RKO (cell line): ENCODE measurements at places on chromosomes 7 and 10.

DNA sequence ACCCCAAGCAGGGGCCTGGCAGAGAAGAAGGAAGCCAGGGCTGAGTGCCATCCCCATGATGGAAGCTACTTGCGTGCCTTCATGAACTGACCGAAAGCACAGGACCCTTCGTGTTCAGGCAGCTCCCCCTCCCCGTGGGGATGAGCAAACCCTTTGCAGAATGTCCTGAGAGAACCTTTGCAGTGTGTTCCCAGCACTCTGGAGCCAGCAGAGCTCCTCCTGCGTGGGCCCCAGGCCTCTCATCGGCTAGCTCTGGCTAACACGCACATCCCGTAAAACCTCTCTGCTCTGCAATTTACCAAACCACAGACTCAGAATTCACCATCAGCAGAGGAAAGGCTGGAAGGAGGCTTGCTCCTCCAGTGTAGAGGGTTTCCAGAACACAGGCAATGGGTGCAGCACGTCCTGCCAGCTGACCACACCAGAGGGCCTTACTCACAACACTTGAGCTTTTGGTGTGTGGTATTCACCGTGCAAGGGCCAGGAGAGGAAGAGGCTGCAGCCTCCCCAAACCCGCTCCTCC is 3.1 kb downstream of the SH3PXD2A start:
- DNase-seq, result no peak

DNA sequence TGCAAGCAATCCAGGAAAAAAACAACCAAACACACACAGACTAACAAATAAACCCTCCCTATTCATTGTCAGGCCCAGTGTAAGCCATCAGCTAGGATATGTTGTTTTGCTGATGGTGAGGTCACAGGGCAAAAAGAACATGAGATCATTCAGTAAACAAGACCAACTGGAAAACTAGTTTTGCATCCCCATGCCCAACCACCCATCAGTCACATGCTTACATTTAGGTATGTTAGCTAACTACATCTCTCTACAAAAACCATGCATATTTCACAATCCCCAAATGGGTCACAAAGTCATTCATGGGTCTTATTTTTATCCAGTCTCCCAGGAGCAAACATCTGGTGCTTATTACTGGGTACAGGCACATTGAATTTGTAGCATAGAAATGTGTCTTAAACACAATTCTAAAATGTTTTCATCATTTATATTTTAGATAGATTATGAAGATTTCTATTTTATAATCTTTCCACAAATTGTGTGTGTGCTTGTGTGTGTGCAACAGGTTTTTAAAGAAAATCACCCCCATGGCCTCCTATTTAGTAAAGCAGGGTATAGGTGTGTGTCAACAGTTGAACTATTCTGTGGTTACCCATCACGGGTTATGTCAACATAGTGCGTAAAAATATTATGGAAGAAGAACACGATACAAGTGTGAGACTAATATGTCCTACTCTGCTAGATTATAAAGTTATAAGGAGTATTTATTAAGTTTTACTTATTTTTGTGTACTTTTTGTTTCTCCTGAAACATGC is 103.8 kb upstream of the AKR1E2 start:
- DNase-seq, result no peak

DNA sequence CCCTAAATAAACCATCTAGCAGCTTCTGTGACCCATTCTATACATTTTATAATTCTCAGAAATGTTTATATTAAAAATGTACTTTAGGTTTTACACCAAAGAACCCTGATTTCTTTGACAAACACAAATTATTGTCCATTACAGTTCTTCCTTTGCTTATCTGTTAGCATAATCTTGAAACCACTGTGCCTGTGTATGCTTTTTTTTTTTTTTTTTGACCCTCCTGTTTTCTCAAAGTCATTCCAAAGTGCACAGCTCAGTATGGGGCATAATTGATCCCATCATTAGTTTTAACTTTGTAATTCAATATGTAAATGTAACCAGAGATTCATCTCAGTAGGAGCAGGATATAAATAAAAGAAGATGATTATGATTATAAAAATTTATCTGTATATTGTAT is 229.3 kb downstream of the DGKB start:
- DNase-seq, result no peak

DNA sequence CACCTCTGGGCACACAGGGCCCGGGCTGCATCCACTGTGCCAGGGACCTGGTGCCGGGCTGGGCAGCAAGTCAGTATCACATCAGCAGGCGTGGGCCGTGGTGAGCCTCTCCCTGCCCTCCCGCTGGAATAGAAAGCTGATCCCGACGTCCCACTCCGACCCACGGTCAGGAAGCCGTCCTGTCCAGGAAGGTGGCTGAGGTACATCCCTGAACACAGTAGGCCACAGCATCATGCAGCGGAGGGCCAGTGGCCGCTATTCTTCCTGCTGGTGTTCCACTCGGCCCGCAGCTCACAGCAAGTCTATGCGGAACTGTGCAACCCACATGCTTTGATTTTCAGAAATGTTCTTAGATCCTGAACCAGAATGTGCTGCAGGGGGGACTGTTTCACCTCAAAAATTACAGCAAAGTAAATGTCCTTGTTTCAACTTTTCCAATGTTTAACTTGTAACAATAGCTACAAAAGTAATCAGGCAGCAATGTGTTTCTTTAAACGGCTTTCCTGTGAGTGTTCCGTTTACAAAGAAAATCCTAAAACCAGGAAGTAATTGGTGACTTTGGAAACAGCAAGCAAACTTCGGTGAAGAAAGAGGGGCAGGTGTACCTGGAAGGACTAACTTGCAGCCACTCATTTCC is 676 bp upstream of the GPR146 start:
- DNase-seq, result no peak

DNA sequence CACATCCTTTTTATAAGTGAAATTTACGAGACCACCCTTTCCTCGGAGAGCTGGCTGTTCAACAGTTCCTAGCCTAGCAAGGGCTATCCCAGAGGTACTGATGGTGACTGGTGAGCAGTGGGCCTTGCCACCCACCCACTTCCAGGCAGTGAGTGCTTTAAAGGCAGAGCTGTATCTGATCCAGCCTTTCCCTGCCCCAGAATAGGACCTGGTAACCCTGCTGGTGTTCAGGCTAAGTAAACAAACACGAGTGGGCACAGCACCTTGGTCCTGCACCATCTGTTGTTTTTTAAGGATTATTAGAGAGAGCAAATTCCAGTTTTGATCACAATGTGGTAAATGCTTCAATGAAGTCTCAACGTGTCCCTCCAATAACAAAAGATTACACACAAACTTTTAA is 75.7 kb downstream of the COBL start:
- DNase-seq, result no peak

DNA sequence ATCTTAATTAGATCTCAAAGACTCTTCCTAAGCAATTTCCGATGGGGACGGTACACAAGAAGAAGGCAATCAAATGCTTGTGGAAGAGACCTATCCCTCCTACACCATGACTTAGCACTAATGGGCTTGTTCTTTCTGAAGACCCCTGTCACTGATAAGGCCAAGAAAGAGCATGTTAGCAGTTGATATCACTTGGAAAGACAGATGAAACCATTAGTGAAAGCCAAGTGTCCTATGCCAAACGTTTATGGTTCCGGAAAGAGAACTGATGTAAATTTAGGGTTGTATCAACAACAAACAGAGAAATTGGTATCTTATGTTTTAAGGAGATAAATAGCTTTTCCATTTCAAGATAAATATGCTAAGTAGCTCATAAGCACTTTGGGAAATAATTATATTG is 6.5 kb downstream of the UROS start:
- no peak for DNase-seq

DNA sequence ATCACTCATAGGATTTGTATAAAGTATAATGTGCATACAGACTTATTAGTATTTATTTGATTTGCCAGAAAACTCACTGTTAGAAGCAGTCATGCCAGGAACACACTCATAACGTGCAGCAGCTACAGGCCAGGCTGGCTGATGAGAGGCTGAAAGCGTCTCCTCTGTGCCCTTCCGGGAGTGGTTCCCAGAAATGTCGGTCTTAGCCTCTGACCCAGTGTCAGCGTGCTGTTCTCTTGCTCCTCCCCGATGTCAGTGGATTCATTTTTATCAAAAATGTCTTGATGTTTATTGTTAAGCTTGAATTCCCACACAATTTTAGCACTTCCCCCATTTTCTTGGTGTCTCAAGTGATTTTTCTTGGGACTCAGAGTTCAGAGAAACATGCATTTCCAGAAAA is 33.3 kb upstream of the GARS1 start:
- no peak for DNase-seq

DNA sequence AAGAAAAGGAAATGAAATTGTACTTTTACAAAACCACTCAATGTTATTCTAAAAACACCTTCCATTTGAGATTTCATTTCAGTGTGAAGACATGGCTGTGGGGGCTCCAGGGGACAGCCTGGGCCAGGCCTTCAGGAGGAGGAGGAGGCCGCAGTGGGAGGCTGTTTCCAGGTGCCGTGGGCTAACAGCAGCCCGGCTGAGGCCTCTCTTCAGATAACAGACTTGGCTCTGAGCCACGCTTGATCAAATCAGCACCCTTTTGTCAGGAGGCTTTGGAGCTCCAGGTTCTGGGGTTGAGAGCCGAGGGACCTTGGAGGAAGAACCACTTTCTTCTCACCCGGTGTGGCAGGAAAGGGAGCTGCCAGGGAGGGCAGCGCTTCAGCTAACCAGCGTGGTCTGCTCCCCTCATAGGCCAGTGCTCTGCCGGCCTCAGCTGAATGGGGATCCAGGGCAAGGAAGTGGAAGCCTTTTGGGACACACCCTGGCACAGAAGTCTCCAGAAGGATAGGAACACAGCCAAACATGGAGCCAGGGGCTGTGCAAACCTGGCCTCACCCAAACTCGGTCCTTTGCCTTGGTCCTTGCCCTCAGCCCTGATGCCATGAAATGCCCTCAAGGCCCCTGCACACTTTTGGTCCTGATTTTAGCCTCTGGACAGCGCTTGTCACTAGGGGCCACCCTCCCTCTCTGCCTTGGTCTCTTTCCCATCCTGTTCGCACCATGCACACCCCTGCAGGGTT is 23.5 kb upstream of the CHST15 start:
- DNase-seq, result no peak

DNA sequence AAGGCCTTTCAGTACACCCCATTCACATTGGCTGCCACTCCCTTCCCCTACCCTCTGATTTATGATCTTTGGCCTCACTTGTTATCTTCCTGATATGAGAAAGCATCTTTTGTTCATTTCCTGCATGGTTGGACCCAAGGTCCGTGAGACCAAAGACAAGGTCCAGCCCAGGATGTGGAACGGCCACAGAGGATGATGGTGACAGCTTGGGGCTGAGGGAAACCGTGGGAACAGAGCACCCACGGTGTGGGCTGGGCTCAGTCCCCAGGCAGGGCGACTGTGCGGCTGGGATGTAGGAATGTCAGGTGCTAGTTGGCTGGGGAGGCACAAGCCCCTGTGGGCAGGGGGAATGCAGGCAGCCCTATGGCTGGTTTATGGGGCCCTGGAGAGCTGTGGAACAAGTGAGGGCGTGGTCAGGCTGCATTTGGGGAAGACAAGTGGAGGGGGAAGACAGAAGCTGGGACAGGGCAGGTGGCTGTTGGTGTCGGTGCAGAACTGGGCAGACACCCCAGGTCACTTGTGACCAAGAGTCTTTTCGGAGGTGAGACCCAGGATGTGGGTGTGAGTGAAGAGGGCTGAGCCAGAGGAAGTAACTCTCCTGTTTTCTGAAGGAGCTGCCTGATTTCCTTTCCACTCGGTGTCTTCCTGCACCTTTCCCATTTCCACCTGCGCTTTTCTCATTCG is 51.7 kb upstream of the IGFBP3 start:
- DNase-seq, result no peak

DNA sequence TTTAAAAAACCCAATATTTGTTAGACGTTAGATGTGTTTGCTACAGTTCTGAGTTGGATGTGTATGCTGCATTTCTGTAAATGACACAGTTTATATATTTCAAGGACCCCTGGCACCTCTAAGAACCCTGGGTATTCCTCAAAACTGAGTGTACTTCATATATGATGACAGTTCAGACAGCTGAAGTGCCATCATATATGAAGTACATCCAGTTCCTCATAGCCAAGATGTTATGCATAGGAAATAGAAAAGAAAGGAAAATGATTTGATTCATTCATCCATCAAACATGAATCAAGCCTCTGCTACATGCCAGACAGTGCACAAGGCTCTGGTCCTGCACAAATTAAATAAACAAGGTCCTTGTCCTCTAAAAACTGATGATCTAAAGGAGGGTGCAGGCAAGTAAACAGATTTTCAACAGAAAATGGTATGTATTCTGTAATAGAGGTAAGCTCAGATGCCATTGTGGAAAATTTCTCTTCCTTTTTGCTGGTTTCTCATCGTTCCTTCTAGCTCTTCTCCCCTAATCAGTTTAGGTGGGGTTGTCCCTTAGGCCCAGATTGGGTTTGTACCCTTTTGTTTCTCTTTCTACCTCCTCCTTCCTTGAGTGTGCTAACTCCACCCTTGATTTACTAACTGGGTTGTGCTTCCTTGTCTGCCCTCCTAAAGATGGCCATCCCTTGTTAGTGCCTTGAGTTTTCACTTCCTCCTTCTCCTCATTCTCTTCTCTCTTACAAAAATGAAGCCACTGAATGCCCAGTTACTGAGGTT is 25.3 kb upstream of the SMIM30 start:
- DNase-seq, result no peak

DNA sequence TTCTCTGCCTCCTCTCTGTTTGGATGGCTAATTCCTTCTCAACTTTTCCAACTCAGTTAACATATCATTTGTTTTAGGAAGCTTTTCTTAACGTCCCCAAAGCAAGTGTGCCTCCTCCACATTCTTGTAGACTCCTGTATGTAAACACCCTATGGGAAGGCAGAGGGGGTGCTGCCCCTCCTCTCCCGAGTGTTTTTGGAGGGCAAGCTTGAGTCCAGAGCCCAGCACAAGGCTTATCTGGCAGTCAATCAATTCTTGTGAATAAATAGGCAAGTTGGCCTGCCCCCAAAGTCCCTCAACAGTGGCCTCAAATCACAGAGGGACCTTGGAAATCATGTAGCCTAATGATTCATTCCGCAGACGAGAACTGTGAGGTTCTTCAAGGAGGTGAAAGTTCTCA is 305.6 kb downstream of the RPS24 start:
- no peak for DNase-seq

DNA sequence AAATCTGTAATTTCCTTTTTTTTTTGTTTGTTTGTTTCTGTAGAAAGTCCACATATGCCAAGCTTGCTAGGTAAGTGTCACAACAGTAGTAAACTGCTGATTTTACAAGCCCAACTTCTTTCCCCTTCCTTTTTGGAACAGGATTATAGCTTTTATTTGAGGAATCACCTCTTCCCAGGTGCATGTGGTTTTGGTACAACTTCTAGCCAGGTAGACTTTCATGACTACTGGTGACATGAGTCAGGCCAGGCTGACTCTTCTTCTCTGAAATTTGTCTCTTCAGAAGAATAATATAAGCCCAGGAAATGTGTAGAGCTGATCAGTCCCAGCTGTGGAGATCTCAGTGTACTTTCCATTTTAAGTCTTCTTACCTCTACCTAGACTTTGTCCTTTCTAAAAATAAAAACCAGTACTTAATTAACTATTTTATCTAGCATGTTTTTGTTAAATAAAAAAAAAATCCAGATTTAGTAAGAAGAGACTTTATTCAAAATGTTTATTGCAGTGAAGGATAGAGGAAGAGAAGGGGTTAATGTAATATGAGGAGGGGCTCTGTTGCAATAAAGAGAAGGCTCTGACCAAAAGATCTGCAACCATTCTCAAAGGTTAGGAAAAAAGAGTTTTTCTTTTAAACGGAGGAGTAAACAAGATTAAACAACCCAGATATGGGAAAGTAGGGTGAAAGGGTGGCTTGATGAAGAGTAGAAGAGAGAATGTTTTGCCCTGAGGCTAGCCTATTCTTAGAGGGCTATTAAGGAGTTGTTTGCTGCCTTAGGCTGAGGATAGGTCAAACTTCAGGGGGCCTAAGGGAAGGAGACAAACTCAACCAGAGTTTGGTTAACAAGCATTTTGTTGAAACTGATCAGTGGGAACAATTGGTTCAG is 664.2 kb downstream of the SORCS1 start:
- no peak for DNase-seq
